ENCODE measurements at places on chromosomes 7 and 10.

GRCh38 chr7:30750683-30751650 lies 968 bp upstream of the INMT start:
- DNase-seq: no peak

DNA sequence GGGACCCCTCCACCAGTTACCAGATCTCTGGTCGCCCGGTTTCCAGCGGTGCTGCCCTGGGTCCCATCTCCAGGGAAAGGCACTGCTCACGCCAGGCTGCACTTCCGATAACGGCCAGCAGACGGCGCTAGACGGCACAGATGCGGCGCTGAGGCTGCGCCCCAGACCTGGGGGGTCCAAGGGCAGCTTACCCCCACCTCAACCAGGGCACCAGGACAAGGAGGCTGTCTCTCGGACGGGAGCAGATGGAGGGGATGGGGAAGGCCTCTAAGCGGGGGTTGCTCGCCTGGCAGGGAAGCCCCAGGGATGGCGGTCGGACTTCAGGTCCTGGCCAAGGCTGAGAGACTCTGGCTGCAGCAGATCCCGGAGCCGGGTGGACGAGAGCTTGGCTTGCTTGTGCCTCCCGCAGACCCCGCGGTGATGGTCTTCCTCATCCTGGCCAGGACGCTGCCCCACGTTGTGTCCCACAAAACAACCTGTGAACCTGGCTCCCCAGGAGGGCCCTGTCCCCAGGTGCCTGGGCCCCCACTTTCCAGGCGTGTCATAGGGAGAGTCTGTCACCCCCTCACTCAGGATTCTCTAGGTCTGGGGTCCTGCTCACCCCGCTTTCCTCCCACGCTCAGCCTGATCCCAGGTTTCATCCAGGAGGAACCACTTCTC lies 23.9 kb upstream of the ZNF716 start:
- DNase-seq: no peak

- no peak for DNase-seq
These were observed 5.8 kb downstream of the NUDCD3 start for GRCh38 chr7:44484482-44485313.

DNA sequence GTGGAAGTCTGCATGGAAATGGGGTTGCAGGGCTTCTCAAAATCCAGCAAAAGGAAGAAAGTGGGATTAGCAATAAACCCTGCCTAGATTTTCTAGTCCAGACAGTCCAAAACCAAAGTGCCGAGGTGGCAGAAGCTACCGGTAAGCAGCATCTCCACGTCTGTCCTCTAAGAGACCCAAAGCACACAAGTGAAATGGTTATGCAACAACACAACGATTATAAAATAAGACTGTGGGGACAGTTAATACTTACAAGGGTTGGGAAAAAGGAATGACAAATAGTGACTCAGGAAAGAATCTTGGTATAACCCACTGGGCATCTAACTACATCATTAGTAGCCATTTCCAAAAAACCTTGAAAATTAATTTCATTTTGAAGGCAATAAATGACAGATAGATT lies 24.7 kb downstream of the CREB3L2 start:
- DNase-seq: no peak

DNA sequence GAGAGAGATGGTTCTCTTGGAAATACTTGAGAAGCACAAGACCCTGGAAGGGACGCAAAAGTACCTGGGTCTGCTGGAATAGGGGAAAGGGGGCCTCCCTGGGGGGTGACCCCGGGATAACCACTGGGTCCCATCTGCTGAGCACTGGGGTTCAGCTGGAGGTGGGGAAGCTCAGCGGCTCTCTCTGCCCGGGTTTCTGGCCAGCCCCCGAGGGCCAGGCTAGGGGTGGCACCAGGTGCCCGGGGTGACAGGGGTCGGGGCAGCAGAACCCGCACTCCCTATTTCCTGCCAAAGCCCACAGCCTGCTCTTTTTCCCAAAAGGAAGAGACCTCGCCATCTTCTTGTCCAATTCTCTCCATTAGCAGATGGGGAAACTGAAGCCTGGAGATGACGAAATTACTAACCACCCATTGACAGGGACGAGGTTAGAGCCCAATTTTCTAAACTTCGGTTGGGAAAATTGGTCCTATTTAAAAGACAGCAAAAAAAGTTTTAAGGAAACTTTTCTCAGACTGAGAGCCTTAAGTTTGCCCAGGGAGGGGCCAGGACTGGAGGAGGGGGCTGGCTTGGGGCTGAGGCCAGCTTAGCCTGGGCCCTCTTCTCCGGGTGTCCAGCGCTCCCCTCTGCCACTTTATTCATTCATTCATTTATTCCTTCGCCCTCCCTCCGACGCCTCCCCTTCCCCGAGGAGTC lies 17.8 kb upstream of the GATA3 start:
- no peak for DNase-seq

- DNase-seq: no peak
These were observed 523 bp upstream of the CDK1 start for GRCh38 chr10:60777696-60778213.

GRCh38 chr10:4527281-4527970 lies 298.6 kb upstream of the AKR1E2 start:
- DNase-seq: no peak

DNA sequence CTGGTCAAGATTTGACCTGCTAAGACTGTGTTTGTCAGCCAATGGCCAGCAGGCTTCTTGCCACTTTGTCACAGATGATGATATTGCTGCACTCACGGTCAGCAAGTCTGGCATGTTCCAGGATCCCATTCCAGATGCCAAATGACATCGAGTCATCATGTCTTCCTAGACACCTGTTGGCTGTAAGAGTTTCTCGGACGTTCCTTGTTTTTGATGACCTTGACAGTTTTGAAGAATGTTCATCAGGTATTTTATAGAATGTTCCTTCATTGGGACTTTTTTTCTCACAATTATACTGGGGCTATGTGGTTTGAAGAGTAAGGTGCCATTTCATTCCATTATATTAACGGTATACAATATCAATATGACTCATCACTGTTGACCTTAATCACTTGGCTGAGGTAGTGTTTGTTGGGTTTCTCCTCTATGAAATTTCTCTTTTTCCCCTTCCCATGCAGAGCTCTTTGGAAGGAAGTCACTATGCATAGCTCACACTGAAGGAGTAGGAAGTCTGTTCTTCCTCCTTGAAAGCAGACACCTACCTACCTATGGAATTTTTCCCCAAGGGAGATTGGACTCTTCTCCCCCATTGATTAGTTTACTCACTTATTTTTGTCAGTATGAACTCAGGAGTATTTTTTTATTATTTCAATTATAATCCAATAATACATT lies 31.6 kb downstream of the HECW1 start:
- DNase-seq: no peak

GRCh38 chr7:40221836-40222235 lies 87.0 kb downstream of the SUGCT start:
- no peak for DNase-seq

GRCh38 chr7:132799081-132799413 lies 222.8 kb upstream of the PLXNA4 start:
- DNase-seq: no peak

GRCh38 chr7:199483-200249 lies 7.3 kb downstream of the FAM20C start:
- DNase-seq: no peak

DNA sequence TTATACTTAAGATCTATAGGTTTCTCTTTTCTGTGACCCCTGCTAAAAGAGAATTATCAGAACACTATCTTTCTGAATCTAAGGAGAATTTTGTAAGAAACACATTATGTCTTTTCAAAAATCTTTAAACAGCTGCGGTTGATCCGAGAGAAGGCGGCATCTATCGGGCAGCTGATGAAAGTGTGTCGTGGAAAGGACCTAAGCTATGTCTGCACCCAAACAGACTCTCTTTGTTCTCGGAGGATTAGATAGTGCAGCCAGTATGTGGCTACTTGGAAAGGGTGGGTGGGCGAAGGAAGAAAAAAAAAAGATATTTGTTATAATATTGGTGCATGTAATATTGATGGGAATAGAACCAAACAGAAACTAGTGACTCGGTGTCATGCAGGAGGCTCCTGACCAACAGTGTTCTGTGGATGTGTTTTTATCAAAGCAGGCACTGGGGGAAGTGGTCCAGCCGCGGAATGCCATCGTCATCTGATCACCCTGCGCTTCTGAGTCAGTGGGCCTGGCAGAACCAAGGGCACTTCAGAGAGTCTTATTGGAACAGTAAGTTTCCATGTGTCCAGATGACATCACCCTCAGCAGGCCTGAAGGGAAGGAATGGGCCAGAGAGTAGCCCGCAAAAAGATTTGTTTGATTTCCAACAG lies 509.7 kb upstream of the AKR1E2 start:
- no peak for DNase-seq

GRCh38 chr10:46301721-46302479 lies 15.1 kb downstream of the ANTXRL start:
- no peak for DNase-seq

DNA sequence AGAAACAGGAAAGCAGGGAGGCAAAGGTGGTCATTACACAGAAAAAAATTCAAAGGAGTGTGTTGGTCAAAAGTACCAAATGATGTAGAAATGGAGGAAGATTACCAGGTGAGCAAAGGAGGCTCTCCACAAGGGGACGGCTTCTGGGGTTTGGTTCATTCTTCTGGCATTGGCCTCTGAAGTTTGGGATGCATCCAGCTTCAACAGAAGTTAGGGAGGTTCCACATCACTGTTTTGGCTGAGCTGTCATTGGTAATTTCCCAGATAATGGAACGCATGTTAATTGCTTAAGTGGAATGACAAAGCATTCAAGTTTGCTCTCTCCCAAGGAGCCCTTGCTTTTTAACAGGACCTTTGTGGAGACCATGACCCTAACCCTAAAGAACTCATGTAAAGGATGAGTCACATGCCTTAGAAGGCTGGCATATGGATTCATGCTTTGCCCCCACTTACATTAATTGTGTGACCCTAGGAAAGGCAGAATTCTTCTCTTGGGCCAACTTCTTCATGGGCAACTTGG lies 398.6 kb downstream of the GPAM start:
- DNase-seq: no peak

DNA sequence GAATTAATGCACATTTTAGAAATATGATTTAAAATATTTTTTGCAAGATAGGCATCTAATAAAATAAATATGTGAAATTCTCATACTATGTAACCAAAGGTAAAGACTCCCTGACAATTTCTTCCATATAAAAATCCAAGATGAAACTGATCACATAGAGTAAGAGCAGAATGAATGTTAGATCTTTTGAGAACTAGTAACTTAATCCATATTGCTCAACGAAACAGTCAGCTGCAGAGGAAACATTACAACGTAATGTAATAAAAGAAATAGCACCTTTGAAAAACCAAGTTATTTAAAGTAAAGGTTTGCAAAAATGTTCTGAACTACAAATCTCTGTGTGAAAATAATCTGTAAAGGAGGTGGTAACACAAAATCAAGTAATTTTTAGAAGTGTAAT lies 28.8 kb downstream of the HACD1 start:
- DNase-seq: no peak

GRCh38 chr10:78312197-78313047 lies 278.8 kb downstream of the RPS24 start:
- DNase-seq: peak; percentile 7

GRCh38 chr7:25496476-25497368 lies 268.4 kb upstream of the NPVF start:
- no peak for DNase-seq

DNA sequence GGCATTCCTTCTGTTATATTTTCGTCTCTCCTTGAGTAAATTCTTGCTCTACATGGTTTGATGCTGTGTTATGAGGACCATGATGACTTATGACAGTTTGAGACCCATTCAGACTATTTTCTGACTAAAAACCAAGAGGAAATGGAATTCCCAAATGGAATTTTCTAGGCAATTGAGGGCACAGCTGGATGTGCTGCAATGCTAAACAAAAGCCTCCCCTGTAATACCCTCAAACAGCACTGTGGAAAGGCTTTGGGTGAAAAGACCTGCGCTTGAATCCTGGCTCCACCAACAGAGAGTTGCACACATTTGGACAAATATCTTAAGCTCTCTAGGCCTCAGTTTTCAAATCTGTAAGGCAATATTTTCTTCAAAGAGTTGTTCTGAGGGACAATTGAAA lies 129.1 kb downstream of the PRKG1 start:
- DNase-seq: no peak

DNA sequence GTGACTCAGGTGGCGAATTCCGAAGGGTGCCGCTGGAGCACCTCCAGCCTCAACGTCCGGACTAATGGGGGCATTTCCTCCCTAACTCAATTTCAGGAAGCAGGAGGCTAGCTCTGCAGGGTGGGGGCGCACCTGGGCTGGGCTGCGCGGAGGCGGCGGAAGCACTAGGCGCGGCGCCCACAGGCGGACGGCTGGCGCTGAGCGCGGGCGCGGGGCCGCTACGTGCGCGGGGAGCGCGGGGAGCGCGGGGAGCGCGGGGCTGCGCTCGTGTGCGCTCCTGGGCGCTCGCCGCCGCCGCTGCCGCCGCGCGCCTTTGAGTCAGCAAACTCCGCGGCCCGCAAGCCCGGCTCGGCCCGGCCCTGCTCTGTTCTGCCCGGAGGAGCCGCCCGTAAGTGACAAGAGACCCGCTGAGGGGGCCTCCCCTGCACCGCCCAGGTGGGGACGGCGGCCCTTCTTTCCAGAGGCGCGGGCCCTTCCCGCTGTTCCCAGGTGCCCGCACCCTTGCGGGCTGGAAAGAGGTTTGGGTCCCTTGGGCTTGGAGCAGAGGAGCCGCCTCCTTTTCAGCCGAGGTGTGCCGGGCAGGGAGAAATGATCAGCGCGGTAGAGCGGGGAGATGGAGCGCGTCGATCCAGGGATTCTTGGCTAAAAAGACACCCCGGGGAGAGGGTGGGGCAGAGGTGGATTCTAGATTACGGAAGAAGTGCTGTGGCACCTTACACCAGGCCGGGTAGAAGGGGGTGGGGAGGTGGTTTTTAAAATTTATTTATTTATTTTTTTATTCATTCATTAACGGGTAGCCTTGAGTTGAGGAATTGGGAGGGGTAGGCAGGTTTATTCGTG lies at the start of gene SNX10:
Gene SNX10 (plus strand): TSS at position 164 of the 840 bp plus-strand sequence. CDS start 54,581 bp downstream, outside the sequence.
- peak; percentile 83 for DNase-seq

DNA sequence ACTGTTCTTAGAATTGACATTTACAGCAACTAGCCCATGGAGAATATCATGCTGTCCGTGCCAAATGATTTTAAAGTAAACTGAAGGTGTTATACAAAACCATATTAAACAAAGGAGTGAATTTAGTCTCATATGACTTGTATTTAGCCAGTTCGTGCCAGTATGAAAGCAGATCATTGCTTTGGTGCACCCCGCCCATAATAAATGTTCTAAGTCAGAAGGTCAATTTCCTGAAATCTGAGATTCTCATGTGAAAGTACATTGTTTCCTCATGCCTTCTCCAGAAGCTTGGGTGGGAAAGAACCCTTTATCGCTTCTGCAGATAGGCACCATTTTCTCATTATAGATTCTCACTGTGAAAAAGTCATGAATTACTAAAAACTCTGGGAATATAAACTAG lies 106.4 kb downstream of the CAMK1D start:
- no peak for DNase-seq

DNA sequence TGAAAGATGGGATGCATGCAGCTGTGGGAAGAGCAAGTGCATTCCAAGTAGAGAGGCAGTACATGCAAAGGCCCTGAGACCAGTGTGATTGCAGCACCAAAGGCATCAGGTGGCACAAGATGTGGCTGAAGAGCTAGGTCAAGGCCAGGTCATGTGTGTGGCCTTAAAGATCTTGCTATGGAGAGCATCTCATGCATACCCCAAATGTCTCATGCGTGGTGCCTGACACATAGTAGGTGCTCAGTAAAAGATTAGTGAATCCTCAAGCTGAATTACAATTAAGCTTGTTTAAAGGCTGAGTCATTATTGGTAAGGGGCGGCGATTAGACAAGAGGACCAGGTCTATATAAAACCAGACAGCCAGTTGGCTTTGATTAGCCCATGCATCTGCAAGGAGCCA lies 336.6 kb downstream of the FGFR2 start:
- no peak for DNase-seq

GRCh38 chr7:46197785-46198540 lies 276.9 kb upstream of the IGFBP3 start:
- no peak for DNase-seq

- no peak for DNase-seq
These were observed 80.7 kb upstream of the NANOS1 start for GRCh38 chr10:118948786-118949185.
